ENCODE measurements at places on chromosomes 7 and 10.

- no peak for DNase-seq
Measured at GRCh38 chr10:110813743-110814472, 57.8 kb upstream of the PDCD4 start.

DNA sequence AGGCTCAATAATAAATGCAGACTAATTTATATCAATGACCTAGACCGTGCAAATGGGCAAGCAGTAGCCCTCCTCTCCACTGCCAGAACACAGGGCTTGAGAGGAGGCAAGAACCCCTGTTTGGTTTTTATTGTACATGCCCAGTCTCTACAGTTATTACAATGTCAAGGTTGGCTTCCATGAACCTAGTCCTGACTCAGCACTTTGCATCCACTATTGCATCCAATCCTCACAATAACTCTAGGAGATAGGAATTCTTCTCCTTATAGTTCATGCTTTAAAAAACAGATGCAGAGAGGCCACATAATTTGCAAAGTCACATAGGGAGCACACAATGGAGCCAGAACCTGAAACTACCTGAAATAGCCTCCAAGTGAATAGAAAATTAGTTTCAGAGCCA is 7.0 kb upstream of the COL13A1 start:
- DNase-seq = no peak

DNA sequence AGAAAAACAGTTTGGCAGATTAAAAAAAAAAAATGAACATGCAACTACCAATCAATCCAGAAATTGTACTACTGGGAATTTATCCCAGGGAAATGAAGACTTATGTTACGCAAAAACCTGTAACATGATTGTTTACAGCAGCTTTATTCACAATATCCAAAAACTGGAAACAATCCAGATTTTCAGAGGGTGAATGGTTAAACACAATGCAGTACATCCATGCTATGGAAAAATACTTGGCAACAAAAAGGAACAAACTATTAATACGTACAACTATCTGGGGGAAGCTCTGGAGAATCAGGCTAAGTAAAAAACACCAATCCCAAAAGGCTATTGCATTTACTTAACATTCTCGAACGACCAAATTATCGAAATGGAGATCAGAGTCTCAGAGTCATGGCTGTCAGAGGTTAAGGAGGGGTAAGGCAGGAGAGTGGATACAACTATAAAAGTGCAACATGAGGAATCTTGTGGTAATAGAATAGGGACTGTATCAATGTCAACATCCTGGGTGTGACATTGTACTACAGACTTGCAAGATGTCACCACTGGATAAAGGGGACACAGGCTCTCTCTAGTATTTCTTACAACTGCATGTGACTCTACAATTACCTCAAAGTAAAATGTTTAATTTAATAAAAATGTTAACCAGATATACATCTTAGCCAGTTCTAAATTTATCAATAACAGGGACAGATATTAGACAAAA is 21.5 kb upstream of the RUFY2 start:
- no peak for DNase-seq

DNA sequence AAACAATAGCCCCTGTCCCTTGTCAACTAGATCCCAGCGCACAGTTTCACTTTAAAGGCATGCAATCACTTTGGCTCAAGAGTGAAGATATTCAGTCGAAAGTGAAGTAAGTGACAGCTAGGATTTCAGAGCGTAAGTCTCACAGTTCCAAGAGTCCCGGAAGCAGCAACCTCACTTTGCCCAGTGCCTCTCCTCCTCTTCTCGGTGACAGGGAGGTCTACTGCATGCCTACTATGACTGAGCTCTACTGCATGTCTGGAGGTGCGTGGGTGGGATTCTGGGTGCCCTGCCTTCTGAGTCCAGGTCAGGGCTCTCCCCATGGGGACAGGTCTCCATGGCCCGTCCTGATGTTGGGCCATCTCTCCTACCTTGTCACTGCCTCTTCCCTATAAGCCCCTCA is 17.0 kb downstream of the PRKCQ start:
- peak; percentile 68 for DNase-seq

- no peak for DNase-seq
Measured at GRCh38 chr7:47812429-47813136, 135.7 kb downstream of the PKD1L1 start.

Measured in CD8-positive, alpha-beta T cell (primary cell).